ENCODE measurements at places on chromosomes 16 and 17.

- no peak for DNase-seq
Observed at GRCh38 chr17:29581583-29582253, 7.7 kb downstream of the GIT1 start.

- DNase-seq, result no peak
Observed at GRCh38 chr16:6377956-6378355, 954.7 kb upstream of the RBFOX1 start.

DNA sequence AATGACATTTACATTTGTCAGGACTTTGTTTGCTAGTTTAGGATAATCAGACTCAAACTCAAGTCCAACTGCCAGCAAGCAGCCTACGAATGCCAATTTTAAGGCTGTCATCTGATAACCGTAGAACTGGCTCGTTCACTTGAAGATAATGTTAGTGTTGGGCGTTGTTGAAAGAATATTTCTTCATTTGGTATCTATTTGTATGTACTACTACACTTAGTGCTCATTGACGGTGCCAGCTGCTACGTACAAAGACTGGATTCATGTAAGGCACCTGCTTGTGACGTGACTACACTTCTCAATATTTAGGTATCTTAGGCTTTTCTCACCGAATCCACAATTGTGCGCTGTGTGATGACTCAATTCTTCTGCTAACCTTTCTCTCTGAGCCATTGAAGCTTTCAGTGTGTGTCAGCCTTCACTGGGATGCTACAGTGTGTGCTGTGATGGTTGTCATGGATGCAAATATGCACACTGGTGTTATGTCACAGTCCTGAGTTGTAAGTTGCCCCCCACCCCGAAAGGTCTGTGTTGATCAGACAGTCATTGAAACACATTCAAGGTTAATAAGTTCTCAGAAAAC, 5.7 kb downstream of the ATP2C2 start:
- DNase-seq, result no peak

DNA sequence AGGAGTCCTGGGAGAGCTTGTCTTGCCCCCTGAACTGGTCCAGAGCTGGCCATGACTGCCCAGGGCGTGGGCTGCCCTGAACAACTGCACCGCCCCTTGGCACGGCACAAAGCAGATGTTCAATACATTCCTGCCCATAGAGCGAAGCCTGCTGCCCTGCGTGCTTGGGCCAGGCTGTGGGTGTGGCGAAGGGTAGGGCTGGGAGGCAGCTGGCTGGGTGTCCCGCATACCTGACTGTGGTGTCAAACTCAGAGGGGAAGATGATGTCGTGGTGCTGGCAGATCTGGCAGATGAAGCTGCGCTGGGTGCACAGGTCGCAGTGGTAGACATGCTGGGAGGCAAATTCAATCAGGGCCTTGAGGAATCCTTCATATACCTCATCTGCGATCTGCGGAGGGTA, 124.2 kb upstream of the SMURF2 start:
- DNase-seq, result no peak

DNA sequence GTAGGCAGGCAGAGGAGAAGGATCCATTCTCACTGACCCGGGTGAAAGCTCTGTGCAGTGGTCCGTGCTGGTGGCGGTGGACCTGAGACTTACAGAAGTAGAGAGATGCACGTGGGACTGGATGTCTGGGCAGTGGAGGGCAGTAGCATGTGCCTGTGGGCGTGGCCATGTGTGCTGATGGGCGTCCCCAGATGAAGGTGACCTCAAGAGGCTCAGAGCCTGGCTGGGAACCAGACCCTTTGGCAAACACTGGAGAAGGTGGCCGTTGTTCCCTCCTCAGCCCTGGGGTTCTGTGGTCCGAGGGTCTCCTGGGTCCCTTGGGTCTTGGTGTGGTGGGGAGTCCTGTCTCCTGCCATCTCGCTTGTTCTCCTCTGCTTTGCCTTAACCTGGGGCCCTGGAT, 15.6 kb downstream of the WSCD1 start:
- no peak for DNase-seq

GRCh38 chr17:30824002-30824355, 513 bp downstream of the CRLF3 start:
- DNase-seq, result no peak

DNA sequence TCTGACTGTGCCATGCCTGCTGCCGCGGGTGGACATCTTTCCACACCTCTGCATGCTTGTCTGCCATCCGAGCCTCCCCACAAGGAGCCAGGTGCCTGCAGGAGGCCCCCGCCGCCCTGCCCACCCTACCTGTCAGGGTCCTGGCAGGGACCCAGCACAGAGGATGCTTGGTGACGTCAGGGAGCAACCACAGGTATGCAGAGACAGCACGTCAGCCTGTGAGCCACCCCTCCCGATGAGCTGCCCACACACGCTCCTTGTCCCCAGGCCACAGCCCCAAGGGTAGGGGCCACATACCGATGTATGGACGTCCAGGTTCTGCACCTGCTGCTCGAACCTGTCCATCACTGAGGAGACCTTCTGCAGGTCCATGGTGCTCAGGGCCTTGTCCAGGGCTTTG, 10.6 kb downstream of the CHMP1A start:
- no peak for DNase-seq

DNA sequence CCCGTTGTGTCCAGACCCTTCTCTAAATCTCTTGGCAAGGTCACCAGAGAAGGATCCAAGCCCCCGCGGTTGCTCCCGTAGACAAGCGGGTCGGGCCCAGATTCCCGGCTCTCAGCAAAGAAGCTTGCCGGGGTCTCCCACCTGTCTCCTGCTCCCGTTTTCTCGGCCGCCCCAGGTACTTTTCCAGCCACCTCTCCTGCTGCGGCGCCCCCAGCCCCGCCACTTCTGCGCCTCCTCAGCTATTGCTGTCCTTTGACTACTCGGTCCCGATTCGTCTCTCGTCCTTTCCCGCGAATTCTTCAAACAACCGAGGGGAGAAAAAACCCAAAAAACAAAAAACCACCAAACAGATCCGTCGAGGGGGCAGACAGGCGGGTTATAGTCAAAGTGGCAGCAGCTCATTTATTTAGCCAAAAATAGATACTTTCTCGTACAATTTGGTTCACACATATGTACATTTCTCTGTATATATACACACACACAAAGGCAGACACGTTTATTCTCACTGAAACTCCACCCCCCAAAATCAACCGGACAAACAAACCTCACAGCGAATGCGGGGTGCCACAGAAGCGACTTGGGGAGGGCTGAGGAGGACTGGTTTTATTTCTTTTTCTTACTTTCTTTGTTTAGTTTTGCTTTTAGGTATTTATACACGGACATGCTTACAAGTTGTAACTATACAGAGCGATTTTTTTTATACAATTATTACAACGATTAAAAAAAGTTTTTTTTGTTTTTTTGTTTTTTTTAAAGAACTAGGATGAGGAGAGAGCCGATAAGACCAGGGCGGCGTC, 3.5 kb downstream of the IRX3 start:
- DNase-seq, result no peak

GRCh38 chr16:66904846-66905632, 13.6 kb downstream of the CDH16 start:
- no peak for DNase-seq

DNA sequence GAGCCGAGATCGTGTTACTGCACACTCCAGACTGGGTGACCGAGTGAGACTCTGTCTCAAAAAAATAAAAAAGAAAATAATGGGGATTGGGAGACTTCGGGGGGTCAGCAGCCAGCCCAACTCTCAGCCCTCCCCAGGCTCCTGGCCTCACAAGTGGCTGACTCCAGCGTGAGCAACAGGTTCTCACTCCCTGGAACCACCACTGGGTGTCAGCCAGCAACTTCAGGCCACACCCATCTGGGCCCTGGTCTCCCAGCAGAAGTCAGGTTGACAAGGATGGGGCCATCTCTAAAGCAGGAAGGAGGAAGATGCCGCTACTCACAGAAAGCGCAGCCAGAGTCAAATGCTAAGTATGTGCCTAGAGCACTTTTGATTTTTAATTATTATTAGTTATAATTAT, 139.4 kb downstream of the C16orf78 start:
- no peak for DNase-seq

- no peak for DNase-seq
Observed at GRCh38 chr16:78703936-78704335, 604.5 kb downstream of the WWOX start.

- peak; percentile 28 for DNase-seq
Observed at GRCh38 chr16:74700116-74700437, 585 bp downstream of the MLKL start.

DNA sequence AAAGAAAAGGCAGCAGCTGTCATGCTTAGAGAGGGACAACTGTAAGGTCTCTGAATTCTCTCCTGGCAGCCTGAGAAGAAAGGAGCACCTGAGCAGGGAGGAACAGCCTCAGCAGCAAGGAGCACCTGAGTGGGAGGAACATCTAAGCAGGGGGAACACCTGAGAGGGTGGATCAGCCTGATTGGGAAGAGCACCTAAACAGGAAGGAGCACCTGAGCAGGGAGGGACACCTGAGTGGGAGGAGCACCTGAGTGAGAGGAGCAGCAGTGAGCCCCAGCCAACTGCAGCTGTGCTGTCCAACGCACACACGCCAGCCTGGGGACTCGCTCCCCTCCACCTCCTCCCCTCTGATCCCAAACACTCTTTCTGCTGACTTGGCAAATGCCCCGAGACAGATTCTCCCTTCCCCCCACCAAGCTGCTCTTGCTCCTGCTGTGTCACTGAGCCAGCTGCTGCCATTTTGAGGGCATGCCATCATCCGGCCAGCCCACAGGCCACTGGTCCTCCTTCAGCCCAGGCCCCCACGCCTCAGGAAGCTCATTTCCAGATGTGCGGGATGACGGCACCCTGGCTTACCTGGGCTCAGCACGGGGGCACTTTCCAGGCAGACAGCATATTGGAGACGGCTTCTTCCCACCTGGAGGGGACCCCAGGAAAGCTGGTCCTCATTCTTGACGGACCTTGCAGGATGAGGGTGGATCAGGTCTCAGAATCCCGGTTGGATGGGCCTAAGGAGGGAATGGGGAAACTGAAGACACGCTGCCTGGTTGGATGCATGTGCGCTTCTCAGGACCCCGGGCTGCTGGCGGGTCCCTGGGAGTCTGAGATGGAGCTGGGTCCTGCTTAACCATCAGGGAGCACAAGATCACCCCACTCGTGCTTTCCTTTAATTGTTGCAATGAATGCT, 57.7 kb upstream of the RBFOX3 start:
- DNase-seq, result no peak

DNA sequence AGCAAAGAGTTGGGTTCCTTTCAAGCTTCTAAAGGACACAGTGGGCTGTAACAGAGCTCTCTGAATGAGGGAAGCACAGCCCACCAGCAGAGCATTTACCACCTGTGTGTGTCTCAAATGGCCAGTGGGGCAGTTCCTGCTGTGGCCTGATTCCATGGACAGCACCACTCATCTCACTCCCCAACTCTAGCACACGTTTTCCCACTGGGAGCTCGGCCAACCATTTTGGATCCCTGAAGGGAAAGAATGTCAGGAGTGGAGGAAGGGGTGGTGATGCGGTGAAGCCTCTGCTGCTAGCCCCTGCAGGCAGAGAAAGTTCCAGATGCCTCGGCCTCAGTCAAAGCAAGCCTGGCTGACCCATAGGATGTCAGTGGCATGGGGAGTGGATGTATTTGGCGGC, 86.6 kb downstream of the PLXDC1 start:
- DNase-seq, result no peak

DNA sequence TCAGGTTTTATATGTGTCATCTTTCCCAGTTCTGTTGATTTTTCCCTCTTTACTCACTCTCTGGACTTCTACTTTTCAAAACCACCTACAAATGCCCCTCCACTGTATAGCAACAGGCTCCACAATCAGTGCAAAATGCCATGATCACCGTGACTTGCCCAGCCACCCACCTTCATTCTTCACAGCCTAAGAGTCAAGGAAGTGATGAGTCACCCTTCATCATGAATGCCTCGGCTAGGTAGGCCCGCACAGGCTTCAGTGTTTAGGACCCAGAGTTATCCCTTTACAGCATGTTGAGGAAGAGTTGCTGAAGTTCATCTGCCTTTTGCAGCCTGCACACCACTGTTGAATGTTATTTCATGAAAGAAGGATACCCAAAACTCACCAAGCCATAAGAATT, 158.6 kb downstream of the PMP22 start:
- DNase-seq, result no peak

GRCh38 chr16:9090101-9090959, 1.1 kb upstream of the HAPSTR1 start:
- DNase-seq, result peak; percentile 37

- no peak for DNase-seq
Observed at GRCh38 chr17:51685287-51685909, 425.1 kb downstream of the UTP18 start.

- DNase-seq, result no peak
Observed at GRCh38 chr17:69874175-69874670, 200.8 kb upstream of the KCNJ16 start.

- peak; percentile 66 for DNase-seq
Observed at GRCh38 chr16:24255456-24256371, at the start of gene CACNG3. CACNG3 (plus strand) TSS chr16:24256335; CDS start chr16:24256755, 420 bp downstream.

DNA sequence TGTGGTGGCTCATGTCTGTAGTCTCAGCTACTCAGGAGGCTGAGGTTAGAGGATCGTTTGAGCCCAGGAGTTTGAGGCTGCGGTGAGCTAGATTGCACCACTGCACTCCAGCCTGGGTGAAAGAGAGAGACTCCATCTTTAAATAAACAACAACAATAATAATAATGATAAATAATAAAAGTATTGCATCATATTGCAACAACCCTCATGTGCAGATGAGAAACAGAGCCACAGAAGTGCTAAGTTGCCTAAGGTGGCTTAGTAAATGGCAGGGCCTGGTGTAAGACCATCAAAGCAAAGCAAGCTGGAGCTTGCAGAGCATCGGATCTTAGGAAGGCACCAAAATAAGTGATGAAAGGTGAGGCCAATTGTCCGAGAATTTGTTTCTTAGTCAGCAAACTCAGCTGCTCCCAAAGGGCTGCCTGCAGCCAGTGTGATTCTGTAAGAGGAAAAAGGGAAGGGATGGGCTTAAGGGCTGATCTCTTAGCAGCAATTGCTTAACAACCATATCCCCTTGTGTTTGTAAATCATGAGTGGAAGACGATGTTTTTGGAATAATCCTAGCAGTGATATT, 45.3 kb upstream of the HS3ST3A1 start:
- DNase-seq, result no peak

DNA sequence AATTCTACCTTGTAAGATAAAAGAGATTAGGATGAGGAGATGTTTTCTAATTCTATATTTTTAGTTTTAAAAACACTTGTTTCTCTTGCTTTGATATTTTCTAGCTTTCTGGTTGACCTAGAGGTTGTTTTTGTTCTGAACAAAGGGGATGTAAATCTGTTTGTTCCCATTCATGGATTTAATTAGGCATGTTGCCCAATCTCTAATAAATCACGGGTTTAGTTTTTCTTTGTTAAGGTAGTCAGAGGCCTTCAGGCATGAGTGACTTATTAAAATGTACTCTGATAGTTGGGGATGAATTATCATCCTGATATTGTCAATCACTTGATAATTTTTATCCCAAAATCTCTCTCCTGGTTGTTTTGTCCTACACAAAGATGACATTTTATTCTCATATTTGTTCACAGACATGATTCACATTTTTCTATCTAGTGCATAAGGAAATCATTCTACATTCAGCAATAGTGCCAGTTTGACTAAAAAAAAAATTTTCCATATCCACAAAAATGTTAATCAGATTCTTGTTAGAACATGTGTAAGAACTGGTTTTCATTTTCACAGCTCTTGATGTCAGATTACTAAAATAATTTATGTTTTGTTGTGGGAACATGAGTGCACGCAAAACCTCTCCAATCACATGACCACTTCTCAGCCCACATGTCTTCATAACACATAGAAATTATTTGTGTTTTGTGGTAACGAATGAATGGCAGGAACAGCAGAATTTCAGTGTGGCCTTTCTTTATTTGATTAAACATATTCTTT, 95.7 kb upstream of the AKTIP start:
- DNase-seq, result no peak

- no peak for DNase-seq
Observed at GRCh38 chr16:87249425-87249824, 67.8 kb downstream of the C16orf95 start.

GRCh38 chr17:9576521-9577372, at the start of gene CFAP52:
CFAP52 (plus strand) TSS chr17:9576642; CDS start chr17:9576696, 54 bp downstream.
- peak; percentile 77 for DNase-seq
